ENCODE measurements at places on chromosomes 11 and 22.
A peak's percentile ranks its signal among the peaks of the same experiment; 100 is the strongest.

GRCh38 chr22:19713245-19713644 lies 1.1 kb upstream of the SEPTIN5 start:
- DNase-seq = no peak

DNA sequence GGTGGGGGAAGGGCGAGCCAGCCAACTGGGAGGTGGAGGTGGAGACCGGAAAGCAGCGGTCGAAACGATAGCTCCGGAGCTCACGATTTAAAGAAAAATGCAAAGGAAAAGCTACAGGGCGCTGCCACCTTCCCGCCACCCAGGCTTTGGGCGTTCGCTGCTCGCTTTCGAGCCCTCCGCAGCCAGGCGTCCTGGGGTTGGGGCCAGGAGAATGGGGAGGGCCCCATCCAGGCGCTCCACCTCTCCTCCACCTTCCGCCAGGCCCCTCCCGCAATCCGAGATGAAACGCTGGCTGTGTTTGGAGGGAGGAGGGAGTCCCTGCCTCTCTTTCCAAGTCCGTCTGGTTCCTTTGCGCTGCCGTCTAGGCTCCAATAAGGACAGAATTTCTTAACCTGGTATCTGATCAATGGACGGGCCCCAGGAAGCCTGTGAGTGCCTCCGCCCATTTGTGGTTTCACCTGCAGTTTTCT lies 483 bp upstream of the ABTB2 start:
- DNase-seq = no peak

GRCh38 chr11:20351136-20351535 lies 12.4 kb upstream of the HTATIP2 start:
- no peak for DNase-seq

GRCh38 chr11:73249304-73249703 lies 22.8 kb upstream of the P2RY6 start:
- DNase-seq = no peak

DNA sequence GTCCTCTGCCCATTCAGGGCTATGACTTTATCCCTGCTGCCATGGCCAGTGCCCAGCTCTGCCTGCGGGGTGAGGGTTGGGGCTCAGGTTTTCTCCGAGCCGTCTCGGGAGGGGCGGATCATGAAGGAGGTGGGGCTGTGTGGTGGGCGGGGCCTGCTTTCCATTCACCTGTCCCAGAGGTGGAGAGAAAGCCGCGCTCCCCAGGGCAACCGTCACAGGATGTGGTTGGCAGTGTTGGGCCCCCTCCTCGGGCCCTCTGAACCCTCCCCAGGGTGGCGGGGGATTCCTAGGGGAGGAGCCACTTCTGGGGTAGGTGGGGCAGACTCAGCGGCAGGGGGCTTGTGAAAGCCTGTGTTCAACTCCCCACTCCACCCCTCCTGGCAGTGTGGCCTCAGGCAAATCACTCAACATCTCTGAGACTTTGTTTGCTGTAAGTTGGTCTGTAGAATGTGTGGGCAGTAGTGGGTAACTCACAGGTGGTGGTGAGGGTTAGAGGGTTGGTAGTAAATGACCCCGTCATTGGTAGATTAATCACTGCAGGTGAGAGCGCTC lies 50.3 kb downstream of the CD6 start:
- no peak for DNase-seq

DNA sequence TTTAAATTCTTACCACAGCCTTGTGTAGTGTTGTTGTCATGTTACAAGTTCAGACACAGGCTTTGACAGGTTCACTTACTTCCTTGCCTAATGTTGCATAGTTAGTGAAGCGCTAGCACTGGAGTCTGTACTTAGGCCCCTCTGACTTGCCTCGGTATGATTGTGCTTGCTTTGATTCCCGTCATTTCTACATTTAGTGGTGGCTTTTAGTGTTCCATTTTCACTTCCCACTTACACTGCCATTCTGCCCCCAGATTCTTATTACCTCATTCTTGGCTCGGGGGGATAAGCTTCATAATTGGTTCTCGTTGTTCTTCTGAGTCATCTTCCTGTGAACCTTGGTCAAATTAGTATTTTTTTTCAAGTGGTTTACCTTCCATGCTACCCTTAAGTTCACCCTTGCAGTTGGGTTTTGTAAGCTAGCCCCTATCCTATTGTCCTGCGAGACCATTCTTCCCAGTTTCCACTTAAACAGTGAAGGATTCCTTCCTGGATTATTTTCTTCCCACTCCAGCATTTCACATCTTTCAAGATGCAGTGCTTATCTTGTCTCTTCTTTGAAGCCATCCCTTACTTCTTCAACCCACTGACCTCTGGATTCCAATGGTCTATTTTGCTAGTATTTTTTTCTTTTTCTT lies 68.7 kb downstream of the DDX10 start:
- peak; percentile 34 for DNase-seq

DNA sequence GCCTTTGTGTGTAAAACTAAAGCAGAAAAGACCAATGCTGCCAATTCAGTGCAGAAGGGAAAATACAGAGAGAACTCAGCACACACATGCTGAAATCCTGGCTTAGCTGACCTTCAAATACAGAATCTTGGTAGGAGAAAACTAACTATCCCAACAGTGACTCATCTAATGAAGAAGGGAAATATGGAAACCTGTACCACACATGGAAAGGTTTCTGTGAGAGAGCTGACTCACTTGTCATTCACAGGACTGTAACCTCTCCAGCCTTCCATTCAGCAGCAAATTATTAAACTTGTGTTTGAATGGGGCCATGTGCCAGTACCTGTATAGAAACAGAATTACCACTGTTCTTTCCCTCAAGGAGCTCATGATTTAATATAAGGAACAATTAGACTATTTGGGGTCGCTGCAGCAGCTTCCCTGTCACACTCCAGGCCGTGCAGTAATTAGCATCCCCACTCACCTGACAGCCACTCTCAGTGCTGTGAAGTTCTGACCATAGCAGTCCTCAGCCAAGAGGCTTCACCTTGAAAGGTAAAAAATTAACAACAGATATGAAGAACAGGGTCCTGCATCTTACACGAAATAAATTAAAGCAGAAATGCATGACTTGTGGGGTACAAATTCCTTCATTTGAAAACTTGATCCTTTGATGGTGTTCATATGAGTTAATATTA lies 53.9 kb downstream of the MSANTD4 start:
- DNase-seq = no peak

- DNase-seq = no peak
Measured at GRCh38 chr11:68340784-68341556, 28.6 kb downstream of the LRP5 start.

DNA sequence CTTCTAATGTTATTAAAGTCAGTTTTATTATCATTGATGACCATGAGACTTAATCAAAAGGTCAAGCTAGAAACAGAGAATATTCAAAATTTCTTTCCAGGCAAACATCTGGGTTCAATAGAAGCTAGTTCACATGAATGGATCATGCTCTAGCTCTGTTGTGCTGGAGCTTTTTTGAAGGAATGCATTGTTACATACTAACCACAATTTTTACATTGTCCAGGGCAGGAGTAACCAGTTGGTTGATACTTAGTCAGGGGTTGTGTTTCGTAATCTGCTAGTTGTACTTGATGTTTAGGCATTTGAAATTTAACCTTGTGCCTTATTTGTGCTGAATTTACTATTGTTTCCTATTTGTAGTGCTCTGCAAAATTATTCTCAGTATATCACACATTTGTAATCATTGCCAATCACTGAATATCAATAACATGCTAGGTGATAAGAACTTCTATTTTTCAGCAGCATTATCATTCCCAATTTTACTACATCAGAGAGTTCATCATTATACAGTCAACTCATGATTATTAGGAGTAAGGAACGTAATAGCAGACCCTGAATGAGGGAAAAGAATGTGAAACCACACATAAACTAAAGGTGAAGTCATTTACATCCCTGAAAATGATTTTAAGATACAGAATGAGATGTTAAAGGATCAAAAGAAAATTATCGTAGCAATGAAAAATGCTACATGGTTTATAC lies 23.2 kb downstream of the NF2 start:
- DNase-seq = no peak

DNA sequence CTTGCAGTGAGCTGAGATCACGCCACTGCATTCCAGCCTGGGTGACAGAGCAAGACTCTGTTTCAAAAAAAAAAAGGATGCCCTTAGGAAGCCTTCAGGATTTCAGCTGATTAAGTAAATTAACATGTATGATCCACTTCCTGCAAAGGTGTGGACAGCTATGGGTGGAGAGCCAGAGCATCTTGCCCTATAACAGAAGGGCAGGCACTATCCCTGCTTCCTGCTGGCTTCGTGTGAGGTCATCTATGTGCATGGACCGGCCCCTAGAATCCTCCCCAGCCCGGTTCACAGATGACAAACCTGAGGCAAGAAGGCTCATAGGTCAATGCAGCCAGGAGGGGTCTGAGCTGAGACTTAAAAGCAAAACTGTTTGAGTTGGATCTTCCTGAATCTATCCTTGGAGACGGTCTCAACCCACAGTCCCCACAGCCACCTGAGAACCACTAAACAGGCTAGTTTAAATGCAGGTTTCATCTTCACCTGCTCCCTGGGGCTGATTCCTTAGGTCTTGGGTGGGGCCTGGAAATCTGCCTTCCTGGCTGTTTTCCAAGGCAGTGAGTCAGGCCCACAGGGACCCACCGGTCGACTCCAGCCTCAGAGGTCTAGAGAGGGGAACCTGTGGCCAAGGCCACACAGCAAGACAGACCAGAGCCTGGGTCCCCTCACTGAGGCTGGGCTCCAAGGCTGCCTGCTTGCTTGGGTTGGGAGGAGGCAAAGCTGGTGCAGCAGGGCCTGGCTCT lies 55.2 kb upstream of the MPEG1 start:
- DNase-seq = no peak

DNA sequence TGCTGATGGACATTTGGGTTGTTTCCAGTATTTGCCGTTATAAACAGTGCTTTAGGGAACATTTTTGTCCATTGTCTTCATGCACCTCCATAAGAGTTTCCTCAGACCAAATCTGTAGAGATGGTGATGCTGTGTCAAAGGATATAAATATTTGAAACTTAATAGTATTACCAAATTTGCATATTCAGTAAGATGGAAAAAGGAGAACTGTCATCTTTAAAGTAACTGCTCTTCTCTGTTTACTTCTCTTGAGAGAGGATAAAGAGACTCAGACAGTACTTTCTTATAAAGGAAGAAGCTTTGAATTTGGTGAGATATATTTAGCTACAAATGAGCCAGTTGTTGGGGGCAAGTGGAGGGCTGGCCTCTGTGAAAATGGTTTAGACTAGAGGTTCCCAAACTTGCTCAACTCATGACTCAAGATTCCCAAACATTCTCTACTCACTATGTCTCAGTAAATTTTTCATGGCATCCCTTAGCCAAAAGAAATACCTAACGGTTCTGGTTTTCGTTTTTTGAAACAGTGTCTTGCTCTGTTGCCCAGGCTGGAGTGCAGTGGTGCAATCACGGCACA lies 26.2 kb downstream of the SHISA8 start:
- no peak for DNase-seq

- DNase-seq = no peak
Measured at GRCh38 chr22:44554411-44554810, 56.4 kb upstream of the RTL6 start.

GRCh38 chr22:31089160-31090100 lies 8.3 kb downstream of the SMTN start:
- DNase-seq = no peak

- DNase-seq = no peak
Measured at GRCh38 chr11:126891556-126892217, 108.9 kb downstream of the KIRREL3 start.

- DNase-seq = peak; percentile 16
Measured at GRCh38 chr11:62004473-62004872, 37.0 kb upstream of the FTH1 start.

DNA sequence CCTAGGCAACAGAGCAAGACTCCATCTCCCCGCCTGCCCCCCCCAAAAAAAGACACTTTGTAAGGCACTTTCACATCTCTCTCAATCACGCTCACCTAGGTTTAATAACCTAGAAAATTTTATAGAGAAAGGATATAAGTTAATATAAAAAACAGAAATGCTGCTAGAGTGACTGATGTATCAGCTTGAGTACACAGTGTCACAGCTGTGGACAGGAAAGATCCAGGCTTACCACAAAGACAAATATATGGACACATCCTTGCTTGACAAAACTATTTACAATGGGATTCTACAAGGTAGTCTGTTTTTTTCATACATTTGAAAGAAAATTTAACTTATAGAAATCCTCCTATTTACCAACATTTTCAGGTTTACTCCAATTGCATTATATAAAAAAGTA lies 96.7 kb downstream of the ABTB2 start:
- DNase-seq = no peak

DNA sequence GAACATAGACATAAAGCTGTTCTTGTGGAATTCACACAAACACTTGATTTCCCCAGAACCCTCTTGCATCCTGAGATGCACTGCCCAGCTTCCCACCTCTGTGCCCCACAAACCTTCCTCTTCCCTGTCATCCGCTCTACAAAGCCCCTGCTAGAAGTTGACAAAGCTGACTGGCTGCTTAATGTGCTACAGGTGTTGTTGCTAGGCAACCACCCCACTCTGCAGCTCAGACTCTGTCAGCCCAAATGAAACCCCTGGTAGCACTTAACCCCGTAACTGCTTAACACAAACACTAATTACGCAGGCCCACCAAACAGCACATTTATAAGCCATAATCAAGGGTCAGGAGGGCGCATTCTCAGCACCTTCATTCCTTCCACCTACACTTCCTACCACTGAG lies 172.0 kb upstream of the CADM1 start:
- DNase-seq = no peak

- no peak for DNase-seq
Measured at GRCh38 chr11:101434026-101434643, 149.7 kb downstream of the TRPC6 start.

DNA sequence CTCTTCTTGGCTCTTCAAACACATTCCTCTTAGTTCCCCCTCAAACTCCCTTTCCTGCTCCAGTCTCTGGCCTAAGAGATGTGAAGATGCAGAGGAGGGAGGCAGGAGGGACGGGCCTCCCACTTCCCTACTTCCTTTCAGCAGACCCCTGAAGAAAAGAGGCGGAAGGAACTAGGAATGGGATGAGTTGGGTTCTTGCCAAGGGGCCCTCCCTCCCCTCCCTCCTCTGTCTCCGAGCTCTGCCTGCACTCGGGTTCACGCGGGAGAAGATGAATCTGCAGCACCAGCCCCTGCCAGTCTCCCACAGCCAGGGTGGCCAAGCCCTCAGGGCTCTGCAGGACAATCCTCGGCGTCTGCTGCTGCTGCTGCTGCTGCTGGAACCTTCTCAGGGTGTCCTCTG lies 24.3 kb upstream of the PKNOX2 start:
- DNase-seq = no peak

DNA sequence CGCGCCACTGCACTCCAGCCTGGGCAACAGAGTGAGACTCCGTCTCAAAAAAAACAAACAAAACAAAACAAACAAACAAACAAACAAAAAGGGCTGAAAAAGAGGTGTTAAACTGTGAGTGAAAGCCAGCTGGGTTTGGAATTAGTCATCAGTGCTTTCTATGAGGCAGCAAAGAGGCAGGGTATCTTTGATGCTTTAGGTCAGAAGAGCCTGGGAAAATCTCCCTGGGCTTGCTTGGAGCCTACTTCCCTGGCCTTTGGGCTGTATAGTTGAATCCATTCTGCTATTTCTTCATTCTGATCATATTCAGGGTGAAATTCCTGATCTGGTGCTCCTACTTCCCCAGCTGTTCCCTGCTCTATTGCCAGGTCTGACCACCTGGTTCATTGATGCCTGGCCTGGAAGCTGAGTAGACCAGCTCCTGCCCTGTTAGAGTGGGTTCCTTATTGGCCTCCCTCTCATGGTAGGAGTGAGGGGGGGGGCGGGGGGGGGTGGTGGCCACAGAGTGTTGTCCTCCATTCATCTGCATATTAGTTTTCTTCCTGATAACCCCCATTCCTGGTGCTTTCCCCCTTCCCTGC lies 65.6 kb downstream of the INSC start:
- no peak for DNase-seq
